Chondrocyte (in vitro differentiated cells): ENCODE measurements at places on chromosomes 5 and 9. TPM values are rescaled to one million over a fixed set of nuclear protein-coding genes. Genes with fewer than 3 reads are reported as not detected.

The JAK2 gene
- total RNA-seq, result 15.8 to 17.5 TPM (median 16.6 TPM) in 3 replicates

DNA sequence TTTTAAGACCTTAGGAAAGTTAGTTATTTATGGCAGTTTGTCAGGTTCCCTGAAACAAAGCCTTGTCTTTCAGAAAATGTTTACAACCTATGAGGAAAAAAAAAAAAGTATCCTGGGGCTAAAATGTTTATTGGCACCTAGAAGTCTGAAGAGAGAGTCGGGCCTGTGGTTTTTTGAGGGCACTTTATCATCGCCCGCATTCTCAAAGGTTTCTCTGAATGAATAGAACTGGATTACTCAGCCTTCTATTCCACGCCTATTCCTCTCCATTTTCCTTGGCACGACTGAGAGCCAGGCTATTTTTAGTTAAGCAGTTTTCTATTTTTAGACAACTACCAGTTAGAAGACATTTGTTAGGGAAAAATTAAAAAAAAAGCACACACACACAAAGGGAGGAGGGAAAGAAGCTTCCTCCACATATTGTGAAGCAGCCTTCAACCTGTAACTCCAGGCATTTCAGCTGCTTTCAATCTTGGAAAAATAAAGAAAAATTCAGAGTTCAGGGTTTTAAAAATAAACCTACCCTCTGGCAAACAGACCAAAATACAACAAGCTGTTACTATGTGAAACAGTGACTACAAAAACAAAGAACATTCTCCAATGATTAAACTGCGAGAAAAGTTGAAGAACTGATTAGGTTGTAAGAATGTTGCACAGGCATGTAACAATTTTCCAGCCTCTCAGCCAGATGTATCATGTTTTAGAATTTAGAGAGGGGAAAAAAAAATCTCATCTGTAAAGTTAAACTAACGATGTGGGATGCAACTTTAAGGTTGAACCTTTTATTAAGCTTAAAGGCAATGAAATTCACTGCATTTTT lies 97.0 kb downstream of the MEF2C start:
- H3K27me3 ChIP-seq, result no peaks in the 10 kb centered on the region
- H3K4me1 ChIP-seq, result peaks cover 30% of the 10 kb centered on the region
- H3K36me3 ChIP-seq, result no peaks in the 10 kb centered on the region
- DNase-seq, result no peak
- peak overlapping the region; percentile 95 for H3K27ac ChIP-seq

The PCA3 gene
- not detected in 3 replicates for total RNA-seq

The LCN15 gene
- not detected in 3 replicates for total RNA-seq

The IFNA7 gene
- not detected in 3 replicates for total RNA-seq

- no peaks in the 10 kb centered on the region for H3K27me3 ChIP-seq
- peaks cover 30% of the 10 kb centered on the region for H3K36me3 ChIP-seq
- no peak for DNase-seq
- H3K27ac ChIP-seq, result peak overlapping the region; percentile 98
- H3K4me3 ChIP-seq, result peak overlapping the region; percentile 95
- peaks cover 44% of the 10 kb centered on the region for H3K4me1 ChIP-seq
Measured at GRCh38 chr5:172766287-172767108, 4.5 kb downstream of the DUSP1 start.

The GRM6 gene
- not detected in 3 replicates for total RNA-seq

The SLC22A4 gene
- 4.2 to 5.4 TPM (median 4.8 TPM) in 3 replicates for total RNA-seq

DNA sequence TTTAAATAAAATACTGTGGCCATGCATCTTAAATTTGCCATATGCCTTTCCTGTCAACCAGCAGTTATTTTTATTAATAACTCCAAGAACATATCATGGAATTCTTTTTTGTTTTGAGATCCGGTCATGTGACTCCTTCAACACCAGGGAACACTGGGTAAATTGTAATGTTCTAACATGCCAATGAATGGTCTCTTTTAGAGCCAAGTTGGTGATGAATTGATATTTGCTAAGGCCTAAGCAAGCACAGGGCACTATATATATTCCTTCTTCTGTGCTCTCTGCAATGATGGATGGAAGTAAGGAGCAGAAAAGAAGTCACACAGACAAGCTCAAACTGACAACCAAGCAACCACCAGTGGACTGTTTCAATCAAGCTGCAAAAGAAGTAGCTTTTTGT lies 124.0 kb downstream of the EFNA5 start:
- H3K27ac ChIP-seq, result no peak overlapping the region
- H3K4me3 ChIP-seq, result no peak overlapping the region
- H3K36me3 ChIP-seq, result no peaks in the 10 kb centered on the region
- H3K4me1 ChIP-seq, result peaks cover 59% of the 10 kb centered on the region
- no peaks in the 10 kb centered on the region for H3K27me3 ChIP-seq

The TEK gene
- total RNA-seq, result 0.89 to 2.8 TPM (median 2.7 TPM) in 3 replicates

The FAM78A gene
- 1.4 to 1.6 TPM (median 1.5 TPM) in 3 replicates for total RNA-seq

GRCh38 chr5:120199559-120199958 lies 264.5 kb upstream of the PRR16 start:
- peaks cover 30% of the 10 kb centered on the region for H3K27me3 ChIP-seq
- no peaks in the 10 kb centered on the region for H3K36me3 ChIP-seq
- no peaks in the 10 kb centered on the region for H3K4me1 ChIP-seq
- no peak overlapping the region for H3K27ac ChIP-seq
- DNase-seq, result no peak

DNA sequence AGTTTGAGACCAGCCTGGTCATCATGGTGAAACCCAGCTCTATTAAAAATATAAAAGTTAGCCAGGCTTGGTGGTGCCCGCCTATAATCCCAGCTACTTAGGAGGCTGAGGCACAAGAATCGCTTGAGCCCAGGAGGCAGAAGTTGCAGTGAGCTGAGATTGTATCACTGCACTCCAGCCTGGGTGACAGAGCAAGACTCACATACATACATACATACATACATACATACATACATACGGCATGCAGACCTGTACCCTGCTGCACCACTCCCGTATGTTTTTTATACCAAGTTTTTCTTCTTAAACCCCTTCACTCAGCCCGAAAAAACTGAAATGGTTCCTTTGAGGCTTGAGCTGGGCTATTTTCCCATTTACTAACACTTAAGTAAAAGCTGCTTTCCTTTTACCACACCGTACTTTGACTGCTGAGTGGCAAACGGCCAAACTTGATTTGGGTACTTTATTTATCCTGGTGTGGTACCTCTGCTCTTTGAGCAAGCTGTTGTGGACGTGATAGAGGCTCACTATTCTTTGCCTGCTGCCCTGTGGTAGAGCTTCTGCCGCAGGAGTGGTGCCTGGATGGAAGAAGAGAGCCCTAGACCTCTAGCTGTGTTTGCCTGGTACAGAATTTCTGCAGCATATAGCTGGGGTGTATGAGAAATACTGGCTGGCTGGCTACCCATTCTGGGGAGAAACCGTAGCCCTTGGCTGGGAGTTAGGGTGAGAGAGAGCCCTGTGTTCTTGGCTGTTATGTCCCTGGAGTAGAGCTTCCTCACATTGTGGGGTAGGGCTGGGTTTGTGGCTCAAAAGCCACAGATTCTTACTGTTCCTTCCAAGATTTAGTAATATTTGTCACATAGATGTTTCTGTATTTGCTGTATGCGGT lies 19.4 kb downstream of the IPO11 start:
- H3K36me3 ChIP-seq, result no peaks in the 10 kb centered on the region
- H3K4me1 ChIP-seq, result peaks cover 14% of the 10 kb centered on the region
- no peak overlapping the region for H3K4me3 ChIP-seq
- DNase-seq, result no peak

GRCh38 chr5:72034770-72035169 lies 72.5 kb upstream of the MAP1B start:
- no peak for DNase-seq
- no peak overlapping the region for H3K4me3 ChIP-seq
- no peak overlapping the region for H3K27ac ChIP-seq
- no peaks in the 10 kb centered on the region for H3K36me3 ChIP-seq

GRCh38 chr5:41338136-41338675 lies 124.9 kb upstream of the C6 start:
- no peak for DNase-seq
- H3K27ac ChIP-seq, result no peak overlapping the region
- no peak overlapping the region for H3K4me3 ChIP-seq
- H3K27me3 ChIP-seq, result peaks cover 4% of the 10 kb centered on the region
- no peaks in the 10 kb centered on the region for H3K4me1 ChIP-seq

DNA sequence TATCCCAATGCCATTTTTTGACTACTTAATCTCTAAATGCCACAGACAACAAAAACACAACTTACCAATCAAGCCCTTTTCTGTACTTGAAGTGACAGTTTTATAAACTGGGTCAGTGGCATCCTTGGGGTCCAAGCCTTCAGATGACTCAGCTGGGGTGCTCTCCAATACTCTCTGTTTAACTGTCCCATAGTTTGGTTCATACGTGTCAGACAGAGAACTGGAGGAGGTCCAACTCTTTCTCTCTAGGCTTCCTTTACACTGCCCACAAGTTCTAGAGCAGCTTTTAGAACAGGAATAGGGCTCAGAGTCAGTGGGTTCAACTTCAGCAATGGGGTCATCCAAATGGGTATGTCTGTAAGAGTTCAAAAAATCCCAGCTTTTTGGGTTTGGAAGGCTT lies 166.9 kb downstream of the CDC42SE2 start:
- peaks cover 19% of the 10 kb centered on the region for H3K36me3 ChIP-seq
- no peaks in the 10 kb centered on the region for H3K27me3 ChIP-seq
- no peaks in the 10 kb centered on the region for H3K4me1 ChIP-seq
- H3K4me3 ChIP-seq, result no peak overlapping the region

GRCh38 chr5:135434591-135435466 lies 12.3 kb downstream of the DCANP1 start:
- H3K27ac ChIP-seq, result no peak overlapping the region
- no peaks in the 10 kb centered on the region for H3K36me3 ChIP-seq
- H3K4me1 ChIP-seq, result peaks cover 13% of the 10 kb centered on the region
- no peak overlapping the region for H3K4me3 ChIP-seq
- DNase-seq, result no peak
- H3K27me3 ChIP-seq, result no peaks in the 10 kb centered on the region

- no peaks in the 10 kb centered on the region for H3K36me3 ChIP-seq
- peaks cover 13% of the 10 kb centered on the region for H3K4me1 ChIP-seq
- H3K4me3 ChIP-seq, result no peak overlapping the region
- H3K27me3 ChIP-seq, result no peaks in the 10 kb centered on the region
- no peak for DNase-seq
Measured at GRCh38 chr5:76742583-76742982, 26.7 kb downstream of the F2R start.

The ANKRD55 gene
- not detected in 3 replicates for total RNA-seq

The PCDHGA8 gene
- 0.47 to 0.59 TPM (median 0.51 TPM) in 3 replicates for total RNA-seq

DNA sequence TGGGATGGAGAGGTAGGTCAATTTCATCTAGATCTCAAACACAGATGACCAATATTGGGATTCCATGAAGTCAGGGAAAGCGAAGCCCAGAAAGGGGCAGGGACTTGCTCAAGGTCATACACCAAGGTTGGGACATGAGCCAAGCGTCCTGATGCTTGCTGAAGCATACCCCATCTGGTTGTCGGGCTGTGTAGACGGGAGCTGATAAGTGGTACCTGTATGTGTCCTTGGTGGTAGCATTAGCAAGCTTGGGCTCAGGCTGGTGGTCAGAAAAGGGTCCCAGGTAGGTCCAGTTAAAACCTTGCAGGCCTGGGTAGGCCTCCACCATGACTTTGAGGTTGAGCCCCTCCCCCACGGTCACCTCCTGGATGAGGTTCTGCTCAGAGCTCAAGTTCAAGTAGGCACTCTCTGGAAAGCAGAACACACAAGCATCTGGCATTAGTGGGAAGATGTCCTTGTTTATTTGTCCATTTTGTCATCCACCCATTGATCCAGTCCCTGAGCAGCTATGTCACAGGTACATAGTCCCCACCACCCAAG lies 13.2 kb downstream of the CSF1R start:
- H3K36me3 ChIP-seq, result peaks cover 3% of the 10 kb centered on the region
- no peak overlapping the region for H3K4me3 ChIP-seq
- H3K27me3 ChIP-seq, result no peaks in the 10 kb centered on the region
- H3K4me1 ChIP-seq, result peaks cover 5% of the 10 kb centered on the region
- no peak for DNase-seq

GRCh38 chr5:14778792-14779070 lies 92.8 kb downstream of the ANKH start:
- no peaks in the 10 kb centered on the region for H3K27me3 ChIP-seq
- H3K4me3 ChIP-seq, result no peak overlapping the region
- peaks cover 9% of the 10 kb centered on the region for H3K36me3 ChIP-seq
- H3K4me1 ChIP-seq, result peaks cover 62% of the 10 kb centered on the region
- no peak overlapping the region for H3K27ac ChIP-seq
- no peak for DNase-seq

The LCN9 gene
- 1.8 to 2.0 TPM in 2 of 3 replicates, not detected in the other for total RNA-seq

The BTNL9 gene
- not detected in 3 replicates for total RNA-seq

GRCh38 chr5:9015260-9015936 lies 530.5 kb downstream of the SEMA5A start:
- H3K4me1 ChIP-seq, result peaks cover 51% of the 10 kb centered on the region
- H3K27me3 ChIP-seq, result no peaks in the 10 kb centered on the region

The NTNG2 gene
- total RNA-seq, result 3.0 to 4.8 TPM (median 3.4 TPM) in 3 replicates

The TAF11L12 gene
- not detected in 3 replicates for total RNA-seq

GRCh38 chr9:116497095-116497890 lies 189.8 kb upstream of the TRIM32 start:
- H3K4me3 ChIP-seq, result no peak overlapping the region
- DNase-seq, result no peak
- peaks cover 3% of the 10 kb centered on the region for H3K36me3 ChIP-seq
- no peak overlapping the region for H3K27ac ChIP-seq
- no peaks in the 10 kb centered on the region for H3K27me3 ChIP-seq
- H3K4me1 ChIP-seq, result peaks cover 25% of the 10 kb centered on the region

GRCh38 chr5:173744551-173744950 lies 128.1 kb upstream of the BOD1 start:
- no peaks in the 10 kb centered on the region for H3K36me3 ChIP-seq
- no peak for DNase-seq
- H3K4me1 ChIP-seq, result peaks cover 7% of the 10 kb centered on the region
- no peaks in the 10 kb centered on the region for H3K27me3 ChIP-seq
- H3K27ac ChIP-seq, result no peak overlapping the region

GRCh38 chr9:120109242-120109641 lies 470.7 kb downstream of the CDK5RAP2 start:
- no peaks in the 10 kb centered on the region for H3K4me1 ChIP-seq
- H3K36me3 ChIP-seq, result no peaks in the 10 kb centered on the region
- DNase-seq, result no peak
- H3K4me3 ChIP-seq, result no peak overlapping the region
- H3K27me3 ChIP-seq, result peaks cover 27% of the 10 kb centered on the region
- H3K27ac ChIP-seq, result no peak overlapping the region

- no peak for DNase-seq
- peaks cover 39% of the 10 kb centered on the region for H3K4me1 ChIP-seq
- peak overlapping the region; percentile 98 for H3K27ac ChIP-seq
- H3K27me3 ChIP-seq, result no peaks in the 10 kb centered on the region
- no peaks in the 10 kb centered on the region for H3K36me3 ChIP-seq
Measured at GRCh38 chr9:2016408-2017330, 1.5 kb downstream of the SMARCA2 start.

The ANXA2R gene
- 1.2 to 3.5 TPM (median 1.7 TPM) in 3 replicates for total RNA-seq

The BNC2 gene
- total RNA-seq, result 17.8 to 45.0 TPM (median 21.3 TPM) in 3 replicates

The PCDHA8 gene
- 0.97 to 2.4 TPM (median 1.1 TPM) in 3 replicates for total RNA-seq

The DRD1 gene
- 0.10 to 0.35 TPM (median 0.23 TPM) in 3 replicates for total RNA-seq

DNA sequence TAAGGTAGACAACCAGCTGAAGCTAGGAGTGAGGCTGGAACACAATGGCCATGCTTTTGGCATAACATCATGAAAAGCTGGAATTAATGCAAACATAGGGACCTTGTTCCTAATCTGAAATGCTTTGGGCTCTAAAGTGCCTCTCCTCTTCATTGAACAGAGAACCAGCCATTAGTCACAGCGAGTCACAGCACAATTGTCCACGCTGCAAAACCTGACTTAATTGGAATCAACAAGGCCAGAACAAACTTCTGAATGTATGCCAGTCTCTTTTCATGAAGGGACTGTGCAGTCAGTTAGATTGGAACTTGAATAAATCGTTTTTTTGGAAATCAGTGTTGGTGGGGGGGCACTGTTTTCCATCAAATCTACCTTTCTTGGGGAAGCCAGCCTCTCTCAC lies 96.5 kb downstream of the JAKMIP2 start:
- no peak overlapping the region for H3K27ac ChIP-seq
- H3K36me3 ChIP-seq, result no peaks in the 10 kb centered on the region
- no peak overlapping the region for H3K4me3 ChIP-seq
- no peak for DNase-seq
- H3K27me3 ChIP-seq, result no peaks in the 10 kb centered on the region

The TXNDC8 gene
- not detected in 3 replicates for total RNA-seq
